ENCODE measurements at places on chromosomes 7 and 10.

DNA sequence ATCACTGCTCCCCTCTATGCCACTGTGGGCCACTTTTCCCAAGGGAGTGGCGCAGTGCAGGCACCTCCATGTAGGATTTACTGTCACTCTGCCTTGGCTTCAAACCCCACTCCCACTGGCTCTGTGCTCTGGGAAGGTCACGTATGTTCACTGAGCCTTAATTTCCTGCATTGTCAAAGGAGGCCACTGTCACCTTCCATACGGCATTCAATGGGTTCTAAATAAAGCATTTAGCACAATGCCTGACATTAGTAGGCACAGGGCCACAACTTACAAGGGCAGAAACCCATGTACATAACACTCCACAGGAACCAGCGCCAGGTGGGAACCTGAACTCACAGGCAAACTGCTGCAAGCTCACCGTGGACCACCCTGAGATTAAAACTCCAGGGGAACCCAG is 196.4 kb downstream of the USP6NL start:
- no peak for DNase-seq

DNA sequence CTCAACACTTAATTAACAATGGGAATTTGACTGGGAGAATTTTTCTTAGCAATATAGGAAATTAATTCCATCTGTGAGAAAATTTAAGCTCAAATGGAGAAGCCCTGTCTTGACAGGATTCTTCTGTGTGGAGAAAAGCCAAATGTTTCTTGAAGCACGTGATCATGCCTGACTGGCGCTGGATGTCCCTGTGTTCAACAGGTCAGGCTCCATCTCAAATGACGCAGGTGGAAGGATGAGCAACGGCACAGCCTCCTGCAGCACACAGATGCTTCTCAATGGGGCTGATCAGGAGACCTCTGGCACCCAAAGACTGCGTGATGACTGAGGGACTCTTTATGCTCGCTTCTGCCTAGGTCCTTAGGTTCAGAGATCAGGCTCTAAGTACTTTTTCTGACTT is 143.8 kb downstream of the RSU1 start:
- DNase-seq = no peak

DNA sequence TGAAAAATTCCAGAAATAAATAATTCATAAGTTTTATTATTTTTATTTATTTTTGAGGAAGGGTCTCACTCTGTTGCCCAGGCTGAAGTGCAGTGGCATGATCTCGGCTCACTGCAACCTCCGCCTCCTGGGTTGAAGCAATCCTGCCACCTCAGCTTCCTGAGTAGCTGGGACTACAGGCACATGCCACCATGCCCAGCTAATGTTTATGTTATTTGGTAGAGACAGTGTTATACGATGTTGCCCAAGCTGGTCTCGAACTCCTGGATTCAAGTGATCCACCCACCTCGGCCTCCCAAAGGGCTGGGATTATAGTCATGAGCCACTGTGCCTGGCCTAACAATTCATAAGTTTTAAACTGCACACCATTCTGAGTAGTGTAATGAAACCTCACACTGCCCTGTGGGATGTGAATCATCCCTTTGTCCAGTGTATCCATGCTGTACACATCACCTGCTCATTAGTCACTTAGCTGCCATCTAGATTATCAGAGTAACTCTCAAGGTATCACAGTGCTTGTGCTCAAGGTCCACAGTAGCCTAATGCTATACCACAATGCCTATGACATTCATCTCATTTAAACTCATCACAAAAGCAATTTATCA is 17.9 kb downstream of the RTKN2 start:
- peak; percentile 78 for DNase-seq

DNA sequence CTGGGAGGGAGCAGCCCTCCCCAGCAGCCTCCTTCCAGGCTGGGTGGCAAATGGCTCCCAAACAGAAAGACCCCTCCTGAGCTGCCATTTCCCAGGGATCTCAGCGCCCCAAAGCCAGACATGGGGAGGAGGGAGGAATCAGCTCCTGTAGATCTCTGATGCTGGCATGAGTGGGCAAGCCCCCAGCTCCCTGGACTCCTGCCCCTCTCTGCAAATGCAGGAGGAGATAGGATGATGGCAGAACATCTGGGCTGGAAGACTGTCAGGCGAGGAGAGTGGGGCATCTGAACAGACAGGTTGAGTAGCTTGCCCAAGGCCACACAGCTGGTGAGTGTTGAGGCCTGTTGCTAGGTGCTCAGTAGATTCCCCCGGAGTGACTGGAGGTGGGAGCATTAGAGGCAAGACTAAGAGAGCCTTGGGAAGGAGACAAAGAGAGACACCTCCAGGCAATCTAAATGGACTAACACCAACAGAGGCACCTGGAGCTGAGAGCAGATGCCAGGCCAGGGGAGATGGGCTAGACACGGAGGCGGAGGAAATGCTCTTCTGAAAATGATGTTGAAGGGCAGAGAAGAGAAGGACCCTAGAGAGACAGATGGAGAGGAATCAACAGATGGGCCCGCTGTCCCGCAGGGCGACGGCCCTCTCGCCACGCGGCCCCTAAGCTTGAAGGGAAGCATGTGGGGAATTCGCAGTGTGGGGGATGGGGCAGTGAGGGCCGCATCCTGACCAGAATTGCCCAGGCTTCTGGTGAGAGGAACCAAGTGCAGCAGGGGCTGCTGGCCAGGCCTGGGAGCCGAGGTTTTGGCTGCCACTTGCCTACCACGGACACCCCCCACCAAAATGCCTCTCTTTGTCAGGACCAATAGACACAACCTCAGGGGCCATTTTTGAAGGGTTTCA is 84.8 kb upstream of the LRRC4 start:
- no peak for DNase-seq

DNA sequence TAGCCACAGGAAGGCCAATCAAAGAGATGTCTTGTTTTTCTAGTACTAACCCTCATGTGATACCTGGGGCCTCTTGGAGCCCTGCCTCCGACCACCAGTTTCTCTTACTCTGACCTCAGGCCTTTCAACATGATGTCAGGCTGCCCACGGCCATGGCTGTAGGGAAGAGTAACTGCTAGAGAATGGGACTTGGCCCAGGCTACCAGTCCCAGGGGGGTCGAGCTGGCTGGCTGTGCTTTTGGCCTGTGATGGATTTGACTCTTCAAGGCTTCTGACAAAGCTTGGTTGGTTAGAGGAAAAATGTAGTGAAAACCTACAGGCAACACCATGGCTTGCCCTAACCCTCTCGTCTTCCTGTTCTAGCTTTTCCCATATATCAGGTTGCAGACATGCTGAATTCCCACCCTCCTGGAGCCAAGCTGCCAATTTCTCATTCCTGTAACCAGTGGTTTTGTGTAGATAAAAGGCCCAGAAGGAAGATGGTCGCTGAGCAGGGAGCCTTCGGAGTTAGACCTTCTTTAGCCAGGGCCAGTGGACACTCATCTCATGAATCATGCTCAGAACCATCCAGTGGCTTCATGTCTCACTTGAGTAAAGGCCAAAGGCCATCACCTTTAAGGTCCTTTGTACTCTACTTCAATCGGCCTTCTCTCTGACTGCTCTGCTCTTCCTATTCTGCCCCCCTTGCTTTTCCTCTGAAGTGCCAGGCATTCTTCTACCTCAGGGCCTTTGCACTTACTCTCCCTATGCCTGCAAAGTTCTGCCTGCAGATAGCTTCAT is 19.7 kb downstream of the SUFU start:
- no peak for DNase-seq

GRCh38 chr10:111373696-111374095 is 296.9 kb downstream of the ADRA2A start:
- DNase-seq = no peak

DNA sequence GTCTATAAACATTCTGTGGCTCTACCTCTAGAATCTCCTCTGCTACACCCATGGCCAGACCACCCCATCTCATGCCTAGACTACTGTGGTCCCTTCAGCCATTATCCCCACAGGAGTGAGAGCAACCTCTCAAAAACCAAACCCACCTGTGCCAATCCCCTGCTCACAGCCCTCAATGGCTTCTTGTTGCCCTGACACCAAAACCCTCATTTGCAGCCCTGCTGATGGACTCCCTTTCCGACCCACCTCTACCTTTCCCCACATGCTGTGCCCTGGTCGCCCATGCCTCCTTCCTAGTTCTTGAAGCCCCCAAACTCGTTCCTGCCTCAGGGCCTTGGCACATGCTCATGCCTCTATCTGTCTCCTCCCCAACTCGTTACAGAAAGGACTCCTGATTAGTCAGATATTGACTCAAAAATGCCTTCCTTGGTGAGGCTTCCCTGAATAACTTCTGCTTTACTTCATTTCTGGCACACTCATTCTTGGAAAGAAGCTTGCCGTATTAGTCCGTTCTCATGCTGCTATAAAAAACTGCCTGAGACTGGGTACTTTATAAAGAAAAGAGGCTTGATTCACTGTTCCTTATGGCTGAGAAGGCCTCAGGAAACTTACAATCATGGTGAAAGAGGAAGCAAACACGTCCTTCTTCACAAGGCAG is 104.2 kb downstream of the TEX36 start:
- DNase-seq = no peak

GRCh38 chr10:19920075-19920726 is 104.0 kb downstream of the PLXDC2 start:
- no peak for DNase-seq

DNA sequence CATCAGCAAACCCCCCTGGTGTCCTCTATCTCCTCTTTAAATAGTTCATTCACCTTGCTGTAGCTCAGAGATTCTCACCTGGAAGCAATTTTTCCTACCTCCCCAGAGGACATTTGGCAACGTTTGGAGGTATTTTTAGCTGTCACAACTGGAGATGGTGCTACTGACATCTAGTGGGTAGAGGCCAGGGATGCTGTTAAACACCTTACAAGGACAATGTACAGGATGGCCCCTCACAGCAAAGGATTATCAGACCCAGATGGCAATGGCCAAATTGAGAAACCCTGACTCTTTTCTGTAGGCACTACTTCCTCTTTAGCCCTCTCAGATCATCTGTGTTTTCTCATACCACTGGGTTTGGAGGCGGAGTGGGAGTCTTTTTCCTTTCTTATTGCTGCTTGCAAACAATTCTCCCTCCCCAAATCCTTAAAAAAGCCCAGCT is 13.2 kb upstream of the TRA2A start:
- peak; percentile 75 for DNase-seq

- no peak for DNase-seq
Measured at GRCh38 chr10:103643381-103643780, 149.9 kb downstream of the NEURL1 start.

DNA sequence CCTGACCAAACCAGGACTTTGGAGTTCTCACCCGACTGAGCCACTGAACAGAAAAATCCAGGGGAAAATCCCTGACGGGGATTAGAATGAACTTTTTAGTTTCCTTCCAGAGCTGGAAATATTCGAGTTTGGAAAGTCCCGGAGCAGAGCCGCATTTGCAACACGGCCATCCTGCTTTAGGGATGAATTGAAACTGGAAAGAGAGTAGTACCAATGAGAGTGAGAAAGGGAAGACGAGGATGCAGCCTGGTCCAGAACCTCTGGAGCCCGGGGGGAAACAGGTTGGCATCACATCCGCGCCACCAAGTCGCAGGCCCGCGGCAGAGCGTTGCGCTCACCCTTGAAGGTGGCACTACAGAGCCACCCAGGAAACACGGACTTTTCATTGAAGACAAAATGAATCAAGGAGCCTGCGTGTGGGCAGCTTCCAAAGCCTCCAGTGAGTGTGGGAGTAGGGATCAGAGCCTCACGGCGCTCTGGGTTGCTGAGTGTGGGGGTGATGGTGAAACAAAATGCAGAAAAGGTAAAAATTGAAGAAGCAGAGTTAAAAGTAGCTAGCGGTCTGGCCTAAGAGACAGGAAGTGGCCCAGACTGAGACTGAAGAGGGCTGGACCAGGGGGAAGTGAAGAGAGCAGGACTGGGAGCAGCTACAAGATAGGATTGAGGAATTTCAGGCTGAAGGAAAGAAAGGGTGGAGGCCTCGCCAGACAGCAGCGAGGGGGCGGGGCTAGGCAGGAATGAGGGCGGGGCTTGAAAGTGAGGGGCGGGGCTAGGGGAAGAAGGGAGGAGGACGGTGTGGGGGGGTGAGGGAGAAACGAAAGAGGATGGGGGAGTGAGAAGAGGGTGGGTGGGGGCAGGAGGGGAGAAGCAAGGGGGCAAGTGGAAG is 1.8 kb downstream of the SMURF1 start:
- DNase-seq = peak; percentile 65

DNA sequence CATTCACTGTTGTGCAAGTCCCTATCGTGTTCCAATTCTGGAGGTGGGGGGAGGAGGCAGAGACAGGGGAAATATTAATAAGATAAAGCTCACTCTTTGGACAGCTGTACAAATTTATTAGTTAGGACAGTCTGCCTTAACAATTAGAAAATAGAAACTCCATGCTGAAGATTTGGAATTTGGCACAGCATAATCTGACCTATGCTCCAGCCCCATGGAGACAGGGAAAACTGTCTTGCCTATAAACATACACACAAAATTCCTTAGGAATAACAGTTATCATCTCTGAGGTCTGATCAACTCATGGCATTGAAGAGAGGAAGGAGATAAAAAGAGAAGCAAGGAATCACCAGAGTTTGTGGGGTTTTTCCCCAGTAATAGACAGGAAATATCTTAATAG is 335.4 kb upstream of the MEOX2 start:
- no peak for DNase-seq

DNA sequence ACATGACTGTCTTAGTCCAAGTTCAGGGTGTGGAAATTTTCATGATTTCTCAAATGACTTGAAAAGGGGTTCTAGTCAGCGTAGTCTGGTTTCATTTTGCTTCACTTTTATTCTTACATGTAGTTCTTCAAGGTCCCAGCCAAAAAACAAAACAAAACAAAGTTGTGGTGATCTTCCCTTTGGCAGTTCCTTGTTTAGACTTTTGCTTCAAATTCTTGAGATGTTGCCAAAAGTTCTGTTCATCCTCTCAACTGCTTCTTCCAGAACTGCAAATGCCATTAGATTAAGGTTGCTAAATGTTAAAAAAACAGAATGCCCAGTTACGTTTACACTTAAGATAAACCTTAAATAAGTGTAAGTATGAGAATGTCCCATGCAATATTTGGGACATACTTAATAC is 370.8 kb upstream of the LRRTM3 start:
- peak; percentile 6 for DNase-seq

GRCh38 chr10:101771380-101771779 is 4.5 kb downstream of the FGF8 start:
- no peak for DNase-seq

DNA sequence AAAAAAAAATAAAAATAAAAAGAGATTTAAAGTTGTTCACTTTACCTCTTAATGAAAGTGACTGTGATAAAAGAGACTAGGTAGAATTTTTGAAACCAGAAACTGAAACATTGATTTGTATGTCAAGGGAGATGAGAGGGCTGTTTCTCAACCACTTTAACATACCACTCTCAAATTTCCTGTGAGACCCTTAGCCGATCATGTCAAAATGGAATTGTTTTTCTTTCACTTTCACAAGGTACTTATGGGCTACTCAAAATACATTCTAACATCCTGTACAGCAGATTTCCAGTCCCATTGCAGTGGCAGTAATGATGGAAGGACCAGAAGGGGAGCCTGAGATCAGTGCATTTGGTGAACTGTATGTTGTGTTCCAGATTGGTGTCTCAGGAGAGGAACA is 261.2 kb downstream of the PPP1R3A start:
- DNase-seq = no peak

Data from MCF 10A (cell line).